ENCODE measurements at places on chromosomes 2 and 18.
A peak's percentile ranks its signal among the peaks of the same experiment; 100 is the strongest.

- DNase-seq, result peak; percentile 21
These were observed 62.1 kb upstream of the ACKR3 start for GRCh38 chr2:236507393-236508085.

- no peak for DNase-seq
These were observed 231.5 kb downstream of the TTC32 start for GRCh38 chr2:19670303-19670702.

GRCh38 chr18:74773171-74773624, 175.5 kb downstream of the ZNF407 start:
- no peak for DNase-seq

- DNase-seq, result no peak
These were observed 24.3 kb downstream of the MRPS9 start for GRCh38 chr2:105062158-105062557.

GRCh38 chr18:76209597-76209996, 285.4 kb downstream of the ZNF516 start:
- no peak for DNase-seq

GRCh38 chr2:192128655-192129054, 66.1 kb downstream of the TMEFF2 start:
- DNase-seq, result no peak

DNA sequence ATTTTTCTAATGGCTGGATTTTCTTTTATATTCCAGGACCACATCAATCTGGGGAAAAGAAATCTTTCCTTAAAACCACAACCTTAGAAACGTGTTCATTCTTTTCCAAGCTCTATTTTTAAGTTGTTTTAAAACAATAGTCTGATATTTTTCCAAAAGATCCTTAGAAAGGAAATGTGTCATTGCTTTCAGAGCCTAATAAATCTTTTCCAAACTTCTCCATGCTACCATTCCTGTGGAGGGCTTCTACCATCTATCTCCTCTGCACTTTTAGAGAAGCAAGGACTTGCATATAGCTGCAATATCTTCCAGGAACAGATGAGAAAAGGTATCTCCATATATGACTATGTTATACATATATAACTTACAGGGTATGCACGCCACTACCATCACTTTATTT, 21.2 kb downstream of the WDFY1 start:
- no peak for DNase-seq

DNA sequence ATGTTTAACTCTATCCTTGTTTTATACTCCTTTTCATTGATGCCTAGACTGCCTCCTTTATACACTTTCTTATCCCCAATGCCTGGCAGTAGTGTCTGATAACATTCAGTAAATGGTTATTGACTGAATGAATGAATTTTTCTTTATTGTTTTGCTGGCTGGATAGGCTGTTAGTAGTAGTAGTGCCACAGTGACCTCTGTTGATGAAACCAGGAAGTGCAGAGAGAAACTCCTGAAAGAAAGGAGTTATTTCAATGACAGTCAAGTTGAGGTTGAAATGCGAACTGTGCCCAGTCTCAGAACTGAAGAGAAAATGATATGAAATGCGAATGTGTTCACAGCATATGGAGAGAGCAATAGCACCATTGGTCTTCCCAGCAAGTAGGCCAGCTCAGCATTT, 26.8 kb upstream of the SLC9A2 start:
- DNase-seq, result no peak

DNA sequence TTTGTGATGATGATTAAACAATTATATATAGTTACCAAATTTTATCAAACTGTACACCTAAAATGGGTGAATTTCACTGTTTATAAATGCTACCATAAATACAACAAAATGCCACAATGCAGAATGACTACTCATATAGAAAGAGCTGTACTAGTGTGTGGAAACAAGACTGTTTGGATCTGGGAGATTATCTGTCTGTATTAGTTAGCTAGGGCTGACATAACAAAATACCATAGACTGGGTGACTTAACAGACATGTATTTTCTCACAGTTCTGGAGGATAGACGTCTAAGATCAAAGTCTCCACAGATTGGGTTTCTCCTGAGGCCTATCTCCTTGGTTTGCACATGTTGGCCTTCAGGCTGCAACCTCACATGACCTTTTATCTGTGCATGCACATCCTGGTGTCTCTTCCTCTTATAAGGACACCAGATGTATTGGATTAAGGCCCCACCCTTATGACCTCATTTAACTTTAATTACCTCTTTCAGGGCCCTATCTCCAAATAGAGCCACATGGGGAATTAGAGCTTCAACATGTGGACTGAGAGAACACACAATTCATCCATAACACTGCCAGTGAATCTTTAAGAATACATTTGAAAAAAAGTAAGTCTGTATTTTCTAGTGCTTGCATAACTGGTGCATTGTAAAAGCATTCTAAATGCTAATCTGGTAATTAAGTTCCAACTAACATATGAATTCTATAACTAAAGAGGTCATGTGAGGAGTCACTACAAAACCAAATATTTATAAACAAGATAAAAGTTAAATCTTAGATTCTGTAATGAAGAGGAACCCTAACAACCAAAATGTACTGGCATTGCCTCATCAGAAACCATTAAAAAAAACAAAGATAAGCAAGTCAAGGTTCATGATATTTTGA, 699.6 kb downstream of the NYAP2 start:
- no peak for DNase-seq

- no peak for DNase-seq
These were observed 185.0 kb downstream of the BCL11A start for GRCh38 chr2:60368456-60368855.

DNA sequence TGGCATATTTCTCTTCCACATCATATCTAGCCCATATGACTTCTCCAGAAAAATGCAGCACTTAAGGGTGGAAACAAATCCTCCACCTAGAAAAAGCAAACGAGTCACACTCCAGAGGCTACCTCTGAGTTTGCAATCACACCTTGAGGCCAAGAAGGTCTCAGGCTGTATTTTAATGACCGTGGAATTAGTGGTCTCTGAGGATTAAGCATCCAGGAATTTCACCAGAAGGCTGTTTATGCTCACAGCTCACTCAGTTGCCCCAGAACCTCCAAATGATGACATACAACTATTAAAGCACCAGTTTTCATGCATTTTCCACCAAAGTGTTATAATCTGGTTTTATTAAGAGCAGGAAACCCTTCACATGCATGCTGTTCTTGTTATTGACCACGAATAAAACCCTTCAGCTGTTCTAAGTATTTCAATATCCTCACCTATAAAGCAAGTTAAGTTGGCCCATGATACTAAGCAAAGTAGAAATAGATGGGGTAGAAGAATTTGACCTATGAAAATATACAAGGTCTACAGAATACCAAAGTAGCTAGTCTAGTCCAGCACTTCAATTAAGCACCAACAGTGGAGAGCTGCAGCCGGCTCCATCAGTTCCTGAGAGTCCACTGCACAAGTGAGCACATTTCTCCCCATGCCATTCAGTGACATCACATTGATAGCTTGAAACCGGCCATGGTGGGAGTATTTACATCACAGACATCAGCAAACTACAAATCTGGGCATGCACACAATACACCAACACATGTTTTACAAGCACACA, 39.5 kb upstream of the SLC14A1 start:
- no peak for DNase-seq

DNA sequence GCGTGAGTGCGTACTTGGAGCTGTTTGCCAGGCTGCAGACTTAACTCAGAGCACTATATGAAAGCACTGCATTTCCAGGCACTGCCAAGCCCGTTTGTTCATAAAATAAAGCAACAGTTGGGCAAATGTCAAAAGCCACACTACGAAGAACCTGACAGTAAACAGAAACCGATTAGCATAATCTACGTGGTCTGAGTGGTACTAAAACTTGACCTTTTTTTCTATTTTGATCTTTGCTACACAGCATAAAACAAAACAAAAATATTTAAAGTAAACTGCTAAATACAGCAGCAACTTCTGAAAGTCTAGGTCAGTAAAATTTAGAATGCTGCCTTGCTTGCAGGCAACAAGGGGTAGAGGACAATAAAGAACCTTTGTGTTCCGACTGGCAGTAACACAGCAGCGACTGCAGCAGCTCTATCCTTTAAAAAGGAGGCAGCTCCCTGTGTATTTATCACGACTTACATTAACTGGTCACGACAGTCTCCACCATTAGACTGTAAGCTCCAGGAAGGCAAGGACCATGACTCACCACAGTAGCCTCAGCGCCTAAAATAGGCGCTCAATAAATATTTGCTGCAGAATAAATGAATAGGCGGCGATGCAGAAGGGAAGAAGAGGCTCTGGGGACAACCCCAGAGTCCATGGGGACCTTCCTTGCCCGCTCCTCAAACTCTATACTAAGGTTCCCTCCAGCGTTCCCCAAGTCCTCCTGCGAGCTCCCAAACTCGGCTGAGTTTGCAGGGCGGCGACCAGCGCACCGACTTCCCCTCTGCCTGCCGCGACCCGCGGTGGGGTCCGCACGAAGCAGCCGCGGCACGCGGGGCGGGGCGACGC, 902 bp downstream of the SS18 start:
- DNase-seq, result no peak

- DNase-seq, result no peak
These were observed 34.9 kb downstream of the FAM110C start for GRCh38 chr2:11248-11941.

DNA sequence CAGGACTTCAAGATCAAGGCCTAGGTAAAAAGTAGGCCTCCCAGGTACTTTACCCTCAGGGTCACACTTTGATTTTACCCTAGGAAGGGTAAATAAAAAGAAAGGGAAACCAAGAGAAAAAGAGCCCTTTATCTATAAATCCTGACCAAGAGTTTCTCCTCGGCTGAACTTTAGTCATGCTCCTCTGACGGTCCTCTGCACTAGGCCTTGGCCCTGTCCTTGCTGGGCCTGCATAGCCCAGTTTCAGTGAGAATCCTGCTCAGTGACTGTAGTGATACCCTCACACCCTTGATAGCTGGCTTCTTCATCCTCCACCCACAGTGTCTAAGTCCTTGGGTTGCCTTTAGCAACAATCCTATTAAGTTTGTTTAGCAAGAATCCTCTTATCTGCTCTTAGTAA, 20.5 kb upstream of the ITSN2 start:
- DNase-seq, result no peak

DNA sequence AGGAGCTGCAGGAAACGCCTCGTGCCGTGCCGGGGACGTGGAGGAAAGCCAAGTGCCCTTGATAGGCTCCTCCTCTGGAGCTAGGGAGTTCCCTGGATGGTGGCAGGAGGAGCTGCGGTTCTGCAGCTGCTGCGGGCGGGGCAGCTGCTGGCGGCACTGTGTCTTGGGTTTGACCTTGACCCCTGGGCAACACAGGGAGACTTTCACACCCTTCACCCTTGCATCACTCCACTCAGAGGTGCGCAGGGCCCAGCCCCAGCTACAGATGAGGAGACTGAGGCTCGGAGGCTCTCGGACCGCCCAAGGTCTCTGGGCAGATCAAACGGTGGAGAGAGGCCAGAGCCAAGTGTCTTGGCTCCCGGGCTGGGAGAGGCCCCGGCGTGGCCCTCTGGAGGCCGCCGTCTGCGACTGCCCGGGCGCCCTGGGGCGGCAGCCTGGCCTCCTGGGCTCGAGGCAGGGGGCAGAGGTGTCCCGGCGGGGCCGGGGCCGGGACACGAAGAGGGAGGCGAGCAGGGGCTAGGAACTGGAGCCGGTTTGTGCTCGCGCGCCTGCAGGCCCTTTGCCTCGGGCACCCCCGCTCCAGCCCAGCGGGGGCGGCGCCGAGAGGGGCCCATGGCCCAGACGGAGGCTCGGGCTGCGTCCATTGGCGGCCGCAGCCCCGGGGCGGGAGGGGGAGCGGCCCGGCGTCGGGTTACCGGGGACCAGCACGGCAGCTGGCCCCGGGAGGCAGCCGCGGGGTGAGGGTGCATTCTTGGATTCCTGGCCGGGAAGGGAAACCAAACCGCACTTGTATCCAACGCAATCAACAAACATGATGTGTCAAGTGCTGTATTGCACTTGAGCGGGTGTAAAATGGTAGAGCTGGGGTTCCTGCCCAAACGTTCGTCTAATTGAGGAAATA, 129.6 kb upstream of the SLC1A4 start:
- peak; percentile 28 for DNase-seq

DNA sequence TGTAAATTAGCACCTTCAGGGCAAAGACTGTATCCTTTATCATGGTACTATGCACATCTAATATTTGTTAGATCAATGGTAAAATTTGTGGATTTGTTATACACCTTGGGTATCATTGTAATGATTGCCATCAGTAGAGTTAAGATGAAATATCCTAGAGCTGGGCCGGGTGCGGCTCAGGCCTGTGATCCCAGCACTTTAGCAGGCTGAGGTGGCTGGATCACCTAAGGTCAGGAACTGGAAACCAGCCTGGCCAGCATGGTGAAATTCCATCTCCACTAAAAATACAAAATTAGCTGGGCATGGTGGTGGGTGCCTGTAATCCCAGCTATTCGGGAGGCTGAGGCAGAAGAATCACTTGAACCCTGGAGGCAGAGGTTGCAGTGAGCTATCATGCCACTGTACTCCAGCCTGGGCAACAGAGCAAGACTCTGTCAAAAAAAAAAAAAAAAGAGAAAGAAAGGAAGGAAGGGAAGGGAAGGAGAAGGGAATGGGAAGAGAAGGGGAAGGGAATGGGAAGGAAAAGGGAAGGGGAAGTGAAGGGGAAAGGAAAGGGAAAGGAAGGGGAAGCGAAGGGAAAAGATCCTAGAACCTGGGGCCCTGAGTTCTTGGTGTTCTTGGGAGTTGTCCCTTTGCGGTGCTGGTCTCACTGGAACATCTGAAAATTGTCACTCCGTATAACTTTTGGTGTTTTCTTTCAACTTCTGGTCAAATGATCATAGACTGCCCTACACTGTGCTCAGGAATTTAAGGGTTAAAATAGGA, 71.1 kb upstream of the NEUROD1 start:
- DNase-seq, result no peak

- DNase-seq, result no peak
These were observed 13.9 kb downstream of the SCG2 start for GRCh38 chr2:223588251-223588650.

DNA sequence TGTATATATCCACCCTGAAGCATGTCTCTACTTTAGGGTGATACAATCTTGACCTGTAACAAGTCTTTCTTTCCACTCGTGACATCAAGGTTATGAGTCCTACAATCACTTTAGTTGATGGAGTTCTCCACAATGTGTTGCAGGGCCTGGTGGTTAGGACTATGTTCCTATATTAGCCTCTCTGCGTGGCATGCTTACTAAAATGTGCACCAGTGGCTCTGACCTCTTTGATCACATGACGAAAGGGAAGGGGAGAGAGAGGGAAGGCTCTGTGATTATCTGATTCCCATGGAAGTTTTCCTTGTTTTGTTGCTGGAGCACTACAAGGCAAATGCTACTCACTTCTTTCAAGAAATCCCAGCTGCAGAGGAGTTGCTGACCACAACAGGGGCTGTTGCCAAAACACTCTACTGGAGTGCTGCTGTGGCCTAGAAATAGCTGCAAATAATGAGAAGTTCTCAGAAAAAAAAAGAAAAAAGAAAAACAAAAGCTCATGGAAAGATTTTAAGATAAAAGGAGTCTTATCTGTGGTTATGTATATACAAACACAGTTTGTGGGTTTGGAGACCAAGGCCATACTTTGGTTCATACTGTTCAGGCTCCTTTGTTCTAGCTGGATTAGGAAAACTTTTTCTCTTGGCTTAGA, 272.8 kb upstream of the MMADHC start:
- DNase-seq, result no peak

DNA sequence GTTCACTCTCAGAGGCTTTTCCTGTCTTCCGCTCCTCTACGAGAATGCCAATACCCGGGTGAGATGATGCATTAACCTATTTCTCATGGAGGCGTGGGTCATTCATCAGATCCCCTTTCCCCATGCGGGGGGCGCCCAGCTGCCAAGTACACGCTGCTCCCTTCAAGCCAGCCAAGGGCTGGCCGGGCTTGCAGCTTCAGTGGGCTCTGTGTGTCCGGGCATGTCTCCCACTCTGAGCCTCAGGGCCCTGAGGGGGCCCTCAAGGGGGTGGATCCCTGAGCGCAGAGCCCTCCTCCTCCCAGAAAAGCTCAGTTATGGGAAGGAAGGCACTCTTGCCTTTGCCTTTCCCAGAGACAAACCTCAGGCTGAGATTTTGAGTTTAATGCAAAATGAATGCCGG, 431.8 kb upstream of the MYT1L start:
- no peak for DNase-seq

Measured in NCI-H524 treated with DMSO at 0.1 percent for 48 hours (cell line).